Panc1 (cell line): ENCODE measurements at places on chromosomes 1 and 21. TPM values are rescaled to one million over a fixed set of nuclear protein-coding genes. Genes with fewer than 3 reads are reported as not detected.

GRCh38 chr1:156391366-156391677 is 22.3 kb downstream of the RHBG start:
- no peak for DNase-seq

DNA sequence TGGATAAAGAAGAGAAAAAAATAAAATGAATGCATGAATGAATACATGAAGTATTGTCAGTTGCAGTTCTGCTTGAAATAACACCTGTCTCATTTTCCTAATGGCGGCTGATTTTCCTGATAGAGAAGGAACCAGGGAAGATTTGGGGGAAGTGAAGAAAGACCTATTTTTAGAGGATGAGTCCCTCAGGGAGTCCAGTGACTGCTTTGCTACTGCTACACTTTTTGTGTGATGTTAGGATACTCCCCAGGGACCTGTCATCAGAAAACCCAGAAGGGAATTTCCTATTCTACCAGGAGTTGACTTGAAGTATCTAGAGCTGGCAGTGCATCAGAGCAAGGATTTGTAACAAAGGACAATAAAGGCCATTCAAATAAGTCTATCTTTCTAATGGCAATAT is 114.8 kb downstream of the MAB21L3 start:
- no peak for DNase-seq

DNA sequence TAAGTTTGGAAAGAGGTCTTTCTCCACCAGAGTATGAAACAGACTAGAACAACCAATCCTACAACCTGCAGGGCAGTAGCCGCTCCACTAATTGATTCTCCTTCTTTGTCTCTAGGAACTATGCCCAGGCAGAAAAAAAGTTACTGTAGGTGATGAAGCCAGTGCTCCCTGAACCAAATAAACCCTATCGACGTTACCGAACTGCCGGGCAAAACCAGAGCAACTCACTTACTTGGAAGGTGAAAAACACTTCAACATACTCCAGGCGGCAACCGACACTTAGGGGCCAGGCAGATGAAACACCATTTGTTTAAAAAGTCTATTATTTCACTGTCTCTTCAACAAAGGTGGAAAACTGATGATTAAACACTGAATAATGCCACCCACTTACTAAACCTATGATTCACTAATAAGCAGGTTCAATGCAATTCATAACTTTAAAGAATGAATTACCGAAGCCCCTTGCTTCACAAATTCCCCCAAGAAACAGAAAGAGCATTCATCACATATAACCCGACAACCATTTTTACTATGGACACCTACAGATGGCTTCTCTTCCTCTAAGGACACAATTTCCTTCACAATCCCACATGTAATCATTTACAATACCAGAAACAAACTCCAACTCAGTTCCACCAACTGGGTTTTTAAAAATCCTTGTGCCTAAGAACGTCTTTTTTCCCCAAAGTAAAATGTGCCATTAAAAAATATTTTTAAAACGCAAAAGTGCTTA is 1.6 kb downstream of the NRIP1 start:
- DNase-seq = no peak

The CD53 gene
- 0.49 TPM for total RNA-seq

The IFNAR1 gene
- 23.8 TPM for total RNA-seq
